SK-N-DZ (cell line): ENCODE measurements at places on chromosomes 2 and 18.

DNA sequence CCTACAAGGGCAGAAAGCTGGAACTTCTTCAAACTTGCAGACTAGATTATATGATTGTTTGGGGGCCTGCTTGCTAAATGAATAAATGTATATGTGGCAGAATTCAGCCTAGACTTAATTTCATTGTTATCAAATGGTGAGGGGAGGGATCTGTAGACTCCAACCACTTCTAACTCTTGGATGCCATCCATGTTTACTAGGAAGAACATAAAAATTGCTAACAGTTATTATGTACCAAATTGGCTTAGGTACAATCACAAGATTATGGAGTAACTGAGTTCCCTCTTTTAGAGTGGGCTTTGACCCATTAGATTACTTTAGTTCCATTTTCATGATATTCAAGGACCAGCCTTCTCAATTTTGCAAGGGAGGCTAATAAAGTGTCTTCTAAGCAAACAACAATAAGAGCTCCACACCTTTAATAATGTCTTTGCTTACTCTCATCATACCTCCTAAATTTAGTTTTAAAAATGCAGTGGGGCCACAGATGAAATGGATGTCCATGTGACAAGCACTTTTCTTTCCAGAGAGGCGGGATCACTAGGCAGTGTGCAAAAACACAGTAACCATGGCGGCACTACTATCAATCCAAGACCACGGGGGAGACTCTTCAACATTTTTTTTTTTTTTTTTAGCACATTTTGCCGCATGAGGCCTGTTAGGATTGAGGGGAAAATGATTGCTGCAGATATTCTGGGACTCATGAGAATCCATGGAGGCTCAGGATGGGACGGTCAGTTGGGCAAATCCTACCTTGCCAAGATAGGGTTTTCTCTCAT lies 217.6 kb upstream of the SPRED2 start:
- DNase-seq, result no peak

DNA sequence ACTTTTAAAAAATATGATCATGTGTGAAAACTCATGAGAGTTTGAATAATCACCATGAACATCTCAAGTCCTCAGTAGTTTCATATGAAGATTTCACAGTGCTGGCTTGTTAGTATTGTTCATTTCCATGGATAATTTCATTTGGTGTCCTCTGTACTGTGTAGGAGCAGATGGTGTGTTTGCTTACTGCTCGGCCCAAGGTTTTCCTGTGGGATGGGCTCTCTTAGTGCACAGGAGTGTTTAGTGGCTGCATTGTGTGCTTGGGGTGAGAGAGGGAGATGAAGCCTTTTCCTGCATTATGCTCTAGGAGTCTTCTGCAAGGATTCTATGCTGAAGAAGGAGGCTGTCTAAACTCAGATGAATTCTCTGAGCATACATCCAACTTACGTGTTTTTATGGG lies 270.6 kb downstream of the SOCS6 start:
- peak; percentile 58 for DNase-seq

GRCh38 chr2:30216157-30216556 lies 15.2 kb upstream of the LBH start:
- no peak for DNase-seq

GRCh38 chr18:3328532-3328931 lies 66.6 kb downstream of the MYL12B start:
- no peak for DNase-seq

DNA sequence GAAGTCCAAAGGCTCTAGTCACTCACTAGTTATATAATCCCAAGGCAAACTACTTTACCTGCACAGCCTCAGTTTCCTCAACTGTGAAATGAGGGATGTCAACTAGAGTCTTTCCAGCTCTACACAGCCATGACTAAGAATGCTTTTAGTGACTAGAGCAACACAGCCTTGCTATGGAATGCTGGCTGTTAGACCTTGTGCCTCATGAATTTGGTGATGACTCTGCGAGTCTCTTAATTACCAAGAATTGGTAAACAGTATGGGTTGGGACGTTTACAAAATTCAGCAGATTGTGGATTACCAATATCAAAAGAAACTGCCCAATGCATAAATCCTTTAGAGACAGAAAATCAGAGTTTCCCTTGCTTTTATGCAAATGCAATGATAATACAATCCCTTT lies 163.7 kb downstream of the ASXL3 start:
- DNase-seq, result no peak

DNA sequence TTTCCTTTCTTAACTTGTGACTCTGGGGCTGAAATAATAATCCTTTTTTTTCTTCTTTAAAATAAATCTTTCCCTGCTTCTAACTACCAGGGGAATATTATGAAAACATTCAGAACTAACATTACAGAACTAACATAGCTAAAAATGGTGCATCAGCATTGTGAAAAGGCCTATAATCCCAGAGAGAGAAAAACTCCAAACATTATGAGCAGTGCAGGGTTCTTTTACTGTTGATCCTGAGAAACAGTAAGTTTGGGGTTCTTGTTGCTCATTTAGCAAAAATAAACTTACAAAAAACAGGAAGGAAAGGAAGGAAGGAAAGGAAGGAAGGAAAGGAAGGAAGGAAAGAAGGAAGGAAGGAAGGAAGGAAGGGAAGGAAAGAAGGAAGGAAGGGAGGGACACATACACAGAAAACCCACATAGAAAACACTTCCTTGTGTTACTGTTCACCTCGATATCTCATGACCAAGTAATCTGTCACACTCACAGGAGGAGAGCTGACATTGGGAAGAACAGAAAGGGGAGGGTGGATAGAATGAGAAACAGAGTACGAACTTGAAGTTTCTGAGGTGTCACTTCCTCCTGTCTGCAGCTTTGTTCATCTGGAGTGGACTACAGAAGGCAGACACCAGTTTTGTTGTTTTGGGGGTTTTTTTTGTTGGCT lies 18.4 kb upstream of the PIK3C3 start:
- DNase-seq, result no peak
